Non-pigmented ciliary epithelial cell (primary cell): ENCODE measurements at places on chromosomes 11 and 22.

- DNase-seq = no peak
Measured at GRCh38 chr22:22026157-22026831, 43.7 kb upstream of the TOP3B start.

DNA sequence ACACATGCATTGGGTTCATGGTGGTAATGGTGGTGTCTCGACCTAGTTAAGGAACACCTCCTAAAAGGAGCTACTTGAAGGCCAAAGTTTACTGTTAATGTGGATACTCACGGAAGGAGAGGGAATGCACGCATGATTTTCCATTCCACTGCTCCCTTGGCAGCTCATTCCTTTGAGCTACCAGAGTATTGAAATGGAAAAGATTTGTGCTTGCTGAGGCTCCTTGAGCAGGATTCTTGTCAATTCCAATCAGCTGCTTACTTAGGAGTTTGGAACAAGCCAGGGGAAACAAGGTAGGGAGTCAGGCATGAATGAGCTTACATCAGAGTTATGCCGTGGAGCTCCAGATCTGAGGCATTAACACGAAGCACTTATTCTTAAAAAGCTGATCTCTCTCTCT is 108.8 kb downstream of the GRIA4 start:
- DNase-seq = peak; percentile 34

DNA sequence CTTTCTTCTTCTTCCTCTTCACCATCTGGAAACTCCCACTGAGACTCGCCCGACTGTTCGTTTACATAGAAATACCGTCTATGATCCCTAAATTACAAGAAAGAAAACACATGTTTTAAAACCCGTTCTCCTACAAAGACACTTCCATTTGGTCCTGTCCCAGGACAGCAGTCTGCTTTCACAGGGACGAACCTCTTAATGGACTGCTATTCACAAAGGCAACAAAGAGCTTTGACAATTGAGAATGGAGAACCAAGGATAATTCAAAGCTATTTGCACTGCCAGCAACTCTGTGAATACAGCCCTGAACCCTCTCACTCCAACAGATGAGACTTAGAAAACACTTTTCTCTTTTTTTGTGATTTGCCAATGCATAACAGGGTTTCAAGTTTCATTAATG is 16.3 kb upstream of the AGBL2 start:
- no peak for DNase-seq

DNA sequence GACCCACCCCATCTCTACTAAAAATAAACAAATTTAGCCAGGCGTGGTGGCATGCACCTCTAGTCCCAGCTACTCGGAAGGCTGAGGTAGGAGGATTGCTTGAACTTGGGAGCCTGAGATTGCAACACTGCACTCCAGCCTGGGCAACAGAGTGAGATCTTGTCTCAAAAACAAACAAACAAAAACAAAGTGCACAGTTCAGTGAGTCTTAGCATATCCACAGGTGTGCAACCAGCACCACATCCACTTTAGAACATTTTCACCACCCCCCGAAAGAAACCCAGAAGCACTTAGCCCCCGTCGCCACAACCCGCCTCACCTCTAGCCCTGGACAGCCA is 27.4 kb downstream of the MB start:
- no peak for DNase-seq

- DNase-seq = no peak
Measured at GRCh38 chr11:124499711-124500110, 43.7 kb downstream of the OR8B12 start.

DNA sequence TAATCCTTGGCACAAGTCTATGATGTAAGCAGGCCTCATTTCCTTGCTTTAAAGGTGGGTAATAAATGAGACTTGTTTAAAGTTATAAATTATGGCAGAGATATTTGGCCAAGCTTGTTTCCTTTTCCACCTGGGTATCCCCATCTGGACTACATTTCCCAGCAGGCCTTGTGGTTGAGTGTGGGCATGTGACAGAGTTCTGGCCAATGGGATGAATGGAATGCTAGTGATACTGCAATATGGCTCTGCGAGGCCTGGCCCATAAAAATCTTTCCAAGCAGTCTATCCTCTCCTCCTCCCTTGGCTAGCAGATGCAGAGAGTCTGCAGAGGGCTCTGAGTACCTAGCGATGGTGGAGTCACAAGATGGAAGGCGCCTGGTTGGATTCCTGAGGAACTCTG is 102.5 kb downstream of the TIMP3 start:
- DNase-seq = no peak

DNA sequence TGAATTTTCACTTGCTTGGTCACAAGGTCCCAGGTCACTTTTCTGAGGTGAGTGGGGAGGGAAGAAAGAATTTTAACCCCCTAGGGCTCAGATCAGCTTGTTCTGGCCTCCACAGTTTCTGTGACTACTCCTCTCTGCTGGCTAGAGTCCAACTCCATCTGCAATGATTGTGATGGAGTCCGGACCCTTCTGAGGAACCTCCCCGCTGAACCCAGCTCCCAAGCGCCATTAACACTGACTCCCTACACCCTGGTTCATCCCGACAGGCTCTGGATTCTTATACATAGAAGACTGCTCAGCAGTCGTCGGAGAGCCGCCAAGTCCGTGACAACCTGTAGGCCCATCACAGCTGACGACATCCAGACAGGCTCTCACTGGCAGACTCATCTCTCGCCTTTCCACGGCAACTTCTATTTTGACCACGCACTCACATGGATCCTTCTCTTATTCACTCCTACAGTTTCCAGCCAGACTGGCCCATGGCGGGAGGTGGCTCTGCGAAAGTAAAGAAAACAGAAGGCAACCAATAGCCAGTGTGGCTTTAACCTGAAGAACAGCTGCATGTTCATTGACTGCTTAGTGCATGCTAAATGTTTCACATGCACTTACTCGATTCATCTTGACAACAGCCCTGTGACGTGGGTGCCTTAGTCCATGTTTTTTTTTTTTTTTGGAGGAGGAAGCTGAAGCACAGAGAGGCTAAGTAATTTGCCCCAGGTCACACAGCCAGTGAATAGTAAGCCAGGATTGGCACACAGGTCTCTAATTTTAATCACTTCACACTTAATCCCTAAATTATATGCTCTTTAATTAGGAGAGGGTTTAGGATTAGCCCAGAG is 68.0 kb upstream of the PRDM11 start:
- no peak for DNase-seq

GRCh38 chr11:70482529-70482917 is 84.2 kb downstream of the CTTN start:
- DNase-seq = no peak

GRCh38 chr11:7020183-7020917 is at the start of the genes NLRP14 and ZNF214:
NLRP14 (plus strand) TSS chr11:7020479; CDS start chr11:7038587, 18,108 bp downstream.
ZNF214 (minus strand) TSS chr11:7020346; CDS start chr11:7002835, 17,511 bp downstream.
- DNase-seq = peak; percentile 68

DNA sequence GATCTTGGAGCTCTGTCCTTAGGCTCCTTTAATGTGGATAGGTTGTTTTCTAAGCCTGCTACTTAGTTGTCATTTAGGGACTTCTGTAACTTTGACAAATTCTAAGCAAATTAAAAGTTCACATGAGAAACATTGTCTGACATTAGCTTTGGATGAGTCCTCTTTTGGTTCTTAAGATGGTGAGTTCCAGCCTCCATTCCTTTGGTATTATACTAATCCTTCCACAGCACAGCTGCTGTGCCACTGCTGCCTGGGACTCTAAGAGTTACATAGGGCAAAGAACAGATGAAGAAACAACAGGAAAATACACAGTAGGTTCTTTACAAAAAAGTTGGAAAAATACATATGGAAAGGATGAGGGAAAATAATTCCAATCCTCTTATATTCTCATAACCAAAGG is 25.3 kb upstream of the PIK3C2A start:
- no peak for DNase-seq

DNA sequence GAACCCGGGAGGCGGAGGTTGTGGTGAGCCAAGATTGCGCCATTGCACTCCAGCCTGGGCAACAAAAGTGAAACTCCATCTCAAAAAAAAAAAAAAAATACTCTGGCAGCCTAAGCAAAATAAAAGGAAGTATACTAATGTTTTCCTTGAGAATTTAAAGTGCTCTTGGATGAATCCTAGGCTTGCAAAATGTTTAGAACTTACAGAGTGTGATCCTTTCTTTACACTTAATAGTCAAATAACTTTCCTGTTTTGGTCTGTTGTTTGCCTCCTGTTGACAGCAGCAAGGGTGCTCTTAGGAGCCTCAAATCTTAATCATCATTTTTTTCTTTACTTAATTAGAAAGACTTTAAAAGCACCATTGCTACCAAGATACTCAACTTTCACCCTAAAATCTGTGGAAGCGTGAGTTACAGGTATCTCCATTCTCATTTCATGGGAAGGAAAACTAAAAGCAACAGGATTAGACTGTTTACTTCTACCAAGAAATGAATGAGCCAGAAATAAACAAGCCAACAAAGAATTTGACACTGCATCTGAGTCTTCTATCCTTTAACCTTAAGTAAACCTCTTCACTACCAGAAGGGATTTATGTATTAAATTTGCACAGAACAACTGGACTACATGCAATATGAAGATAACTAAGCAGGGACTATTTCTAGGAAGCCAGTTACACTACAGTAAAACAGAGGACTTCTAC is 38.7 kb upstream of the CRTAM start:
- DNase-seq = no peak

DNA sequence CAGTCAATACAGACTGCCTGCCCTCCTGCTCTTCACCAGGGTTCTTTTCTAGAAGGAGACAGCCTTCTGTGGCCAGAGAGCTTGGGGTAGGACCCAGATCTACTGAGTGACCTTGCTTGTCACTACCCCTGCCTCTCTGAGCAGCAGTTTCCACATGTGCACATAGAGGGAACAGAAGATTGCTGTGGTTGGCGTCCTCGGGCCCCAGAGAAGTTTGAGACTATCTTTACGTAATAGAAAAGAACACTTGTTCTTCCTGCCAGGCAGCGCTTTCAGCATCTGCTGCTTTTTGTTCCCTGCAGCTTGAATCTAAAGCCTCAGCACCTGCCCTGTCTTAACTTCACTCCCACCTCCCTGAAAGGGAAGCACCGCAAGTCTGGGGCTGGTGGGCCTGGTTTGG is 1.9 kb upstream of the FKBP2 start:
- DNase-seq = no peak

DNA sequence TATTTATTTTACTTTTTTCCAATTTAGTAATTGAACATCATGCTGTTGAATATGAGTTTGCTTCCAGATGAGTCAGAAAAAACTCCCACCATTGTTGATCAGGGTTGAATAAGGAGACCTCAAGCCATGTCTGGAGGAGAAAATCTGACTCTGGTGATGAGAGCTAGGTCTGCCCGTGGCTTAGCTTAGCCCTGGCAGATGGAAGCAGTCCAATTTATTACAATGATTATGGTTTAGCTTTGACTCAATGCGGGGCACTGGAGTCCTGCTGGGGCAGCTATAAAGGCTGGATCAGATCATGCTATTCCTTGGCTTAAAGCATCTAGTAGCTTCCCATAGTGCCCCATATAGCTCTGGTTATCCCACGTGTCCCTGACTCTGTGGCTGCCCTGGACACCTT is 506.5 kb downstream of the MN1 start:
- DNase-seq = no peak

DNA sequence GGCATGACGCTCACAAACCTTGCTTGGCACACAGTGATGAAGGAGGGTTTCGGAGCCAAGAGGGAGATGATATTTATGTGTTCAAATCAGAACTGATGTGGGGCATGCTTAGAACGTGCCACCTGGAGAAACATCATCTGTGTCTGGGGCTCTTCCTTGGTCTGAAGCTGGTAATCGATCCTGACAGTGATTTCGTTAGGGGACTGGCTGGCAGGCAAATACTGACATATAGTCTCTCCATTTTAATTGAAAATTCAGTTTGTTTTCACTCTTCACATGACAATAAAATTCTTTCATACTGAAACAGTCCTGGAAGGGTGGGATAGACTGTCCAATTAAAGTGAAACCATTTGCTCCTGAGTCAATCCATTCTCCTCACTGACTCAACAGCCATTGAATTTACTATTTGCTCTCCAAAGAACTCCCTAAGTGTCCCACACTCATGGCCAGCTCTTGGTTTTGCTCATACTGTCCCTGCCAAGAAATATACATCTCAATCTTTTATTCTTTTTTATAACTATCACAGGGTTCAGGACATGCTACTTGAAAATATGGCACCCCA is 134.8 kb downstream of the TRPC6 start:
- no peak for DNase-seq

DNA sequence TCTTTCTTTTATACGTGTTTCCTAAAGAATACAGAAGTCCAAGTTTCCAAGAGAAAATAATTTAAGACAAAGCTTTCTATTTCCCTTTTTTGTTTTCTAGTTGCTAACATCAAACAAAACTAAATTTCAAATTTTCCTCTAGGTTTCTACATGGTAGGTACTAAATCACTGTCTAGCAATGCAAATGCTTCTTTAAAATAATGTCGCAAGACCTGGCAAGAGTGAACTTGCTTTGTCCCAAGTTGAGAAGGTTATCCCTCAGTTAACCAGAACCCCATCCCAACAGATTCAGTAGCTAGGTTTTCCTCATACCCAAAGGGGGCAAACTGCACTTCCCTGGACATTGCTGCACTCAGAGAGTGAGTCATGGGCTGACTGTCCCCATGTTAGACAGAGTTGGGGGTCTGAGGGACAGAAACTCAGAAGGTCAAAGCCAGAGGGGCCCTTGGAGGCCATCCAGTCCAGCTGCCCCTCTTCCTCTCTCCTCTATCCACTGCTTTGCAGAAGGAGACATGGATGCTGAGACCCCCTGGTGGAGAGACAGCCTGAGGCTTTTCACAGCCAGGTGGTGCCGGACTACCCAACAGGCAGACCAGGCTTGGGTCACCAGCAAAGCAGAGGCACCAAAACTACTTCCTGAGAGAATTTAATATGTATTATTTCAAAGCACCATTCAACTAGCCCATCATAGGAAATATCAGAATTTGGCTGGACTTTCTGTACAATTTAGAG is 23.1 kb downstream of the OR2AT4 start:
- no peak for DNase-seq

- DNase-seq = no peak
Measured at GRCh38 chr11:63563201-63564055, at the start of gene PLAAT2. PLAAT2 (minus strand) TSS chr11:63563379; CDS start chr11:63563324, 55 bp downstream.

DNA sequence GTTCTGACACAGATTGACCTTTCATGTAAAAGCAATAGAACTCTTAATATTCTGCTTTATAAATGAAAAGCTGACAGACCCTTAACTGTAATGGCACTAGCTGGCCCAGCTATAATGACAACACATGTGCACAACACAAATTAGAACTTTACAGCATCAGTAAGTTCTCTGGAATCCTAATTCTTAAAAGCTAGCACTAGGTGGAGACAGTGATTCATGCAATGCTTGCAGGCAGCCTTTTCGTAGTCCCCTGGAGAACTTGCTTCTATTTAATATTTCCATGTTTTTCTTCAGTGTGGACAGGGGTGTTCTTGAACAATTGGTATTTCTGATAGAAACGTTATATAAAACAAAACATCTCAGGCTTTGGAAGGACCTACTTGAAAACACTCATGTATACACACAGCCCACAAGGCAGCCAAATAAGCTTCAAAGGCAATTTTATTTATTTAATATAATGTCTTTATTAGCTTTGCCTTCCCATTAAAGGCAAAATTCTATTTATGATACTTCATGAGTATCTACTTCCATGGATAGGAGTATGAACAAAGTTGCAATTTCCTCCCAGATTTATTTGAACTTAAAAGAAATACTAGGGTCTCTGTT is 374.3 kb upstream of the MPPED2 start:
- peak; percentile 43 for DNase-seq

GRCh38 chr22:44147821-44148574 is 32.7 kb upstream of the PARVG start:
- DNase-seq = no peak
